ENCODE measurements at places on chromosomes 5 and 9. TPM values are rescaled to one million over a fixed set of nuclear protein-coding genes. Genes with fewer than 3 reads are reported as not detected.

DNA sequence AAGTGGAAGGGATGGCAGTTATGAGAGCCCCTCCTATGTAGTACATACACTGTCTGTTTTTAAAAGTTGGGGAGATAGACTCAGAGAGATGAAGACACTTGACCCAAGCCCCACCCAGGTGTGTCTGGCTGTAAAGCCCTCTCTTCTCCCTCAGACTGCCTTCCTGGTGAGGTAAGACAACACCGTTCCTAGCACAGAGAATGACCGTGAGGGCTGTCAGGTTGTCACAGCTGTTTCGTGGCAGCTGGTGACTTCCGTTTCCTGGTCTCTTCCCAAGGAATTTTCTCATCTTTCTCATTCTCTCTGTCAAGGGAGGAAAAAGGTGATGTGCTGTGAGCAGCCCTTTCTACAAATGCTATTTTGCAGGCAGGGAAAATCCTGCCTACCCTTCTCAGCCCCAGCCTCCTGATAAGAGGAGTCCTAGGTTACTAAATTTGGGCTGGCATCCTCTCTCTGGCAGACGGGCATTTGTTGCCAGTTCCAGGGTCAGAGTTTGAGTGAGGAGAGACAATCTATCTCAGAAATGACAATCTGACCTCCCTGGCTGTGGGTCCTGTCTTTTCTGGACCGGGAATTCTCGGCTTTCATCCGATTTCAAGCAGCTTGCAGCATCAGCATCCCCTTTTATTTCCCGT, 263.5 kb upstream of the PANK3 start:
- peaks cover 19% of the 10 kb centered on the region for H3K27me3 ChIP-seq
- peaks cover 11% of the 10 kb centered on the region for H3K4me1 ChIP-seq
- H3K27ac ChIP-seq = no peak overlapping the region

- no peaks in the 10 kb centered on the region for H3K27me3 ChIP-seq
- peak overlapping the region; percentile 57 for H3K4me3 ChIP-seq
- peak; percentile 65 for DNase-seq
- peaks cover 70% of the 10 kb centered on the region for H3K4me1 ChIP-seq
- peaks cover 70% of the 10 kb centered on the region for H3K36me3 ChIP-seq
These were observed 47.4 kb downstream of the FNBP1 start for GRCh38 chr9:129995409-129996160.

DNA sequence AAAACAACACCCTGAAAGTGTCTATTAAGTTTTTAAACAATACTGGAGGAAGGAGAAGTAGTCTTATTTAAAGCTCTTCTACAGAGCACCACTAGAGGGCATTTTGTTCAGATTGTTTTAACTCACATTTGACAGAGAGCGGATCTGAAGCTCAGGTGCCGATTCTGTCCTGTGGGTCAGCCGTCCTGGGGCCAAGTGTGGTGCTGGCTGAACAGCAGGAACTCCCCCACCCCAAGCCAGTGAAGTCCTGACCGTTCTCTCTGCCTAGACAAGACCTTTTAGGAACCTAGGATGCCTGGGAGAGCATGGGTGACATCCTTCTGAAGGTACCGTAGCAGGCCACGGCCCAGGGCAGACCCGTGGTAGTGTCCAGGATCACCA, 3.9 kb downstream of the EXOC3 start:
- no peaks in the 10 kb centered on the region for H3K27me3 ChIP-seq
- H3K4me3 ChIP-seq = no peak overlapping the region
- DNase-seq = no peak

DNA sequence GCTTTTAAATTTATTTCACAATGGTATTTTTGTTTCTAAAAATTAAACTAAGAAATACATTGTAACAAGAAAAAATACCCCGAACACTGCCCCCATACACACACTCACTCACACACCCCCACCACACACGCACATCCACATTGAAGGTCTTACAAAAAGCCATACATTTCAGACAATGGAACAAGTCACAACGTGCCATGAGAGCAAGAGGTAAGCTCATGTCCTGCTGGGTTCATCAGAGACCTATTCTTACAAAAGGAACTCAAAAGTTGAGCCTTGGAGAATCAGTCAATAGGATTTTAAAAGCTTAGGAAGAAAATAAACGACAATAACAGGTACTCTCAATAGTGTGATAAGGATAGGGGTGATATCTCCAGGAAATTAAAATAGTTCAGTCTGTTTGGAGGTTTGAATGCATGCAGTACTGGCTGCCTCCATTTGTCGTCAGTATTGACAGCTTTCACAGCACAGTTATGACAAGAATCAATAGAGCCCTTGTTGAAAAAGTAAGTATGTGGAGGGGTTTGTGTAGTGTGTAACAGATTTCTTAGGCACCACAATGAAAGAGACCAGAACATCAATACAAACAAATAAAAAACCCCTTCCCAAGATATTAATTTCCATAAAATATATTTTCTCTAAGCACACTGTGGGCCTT, 1826.2 kb upstream of the CDH6 start:
- no peaks in the 10 kb centered on the region for H3K27me3 ChIP-seq
- H3K4me3 ChIP-seq = no peak overlapping the region
- no peaks in the 10 kb centered on the region for H3K4me1 ChIP-seq
- H3K36me3 ChIP-seq = no peaks in the 10 kb centered on the region

DNA sequence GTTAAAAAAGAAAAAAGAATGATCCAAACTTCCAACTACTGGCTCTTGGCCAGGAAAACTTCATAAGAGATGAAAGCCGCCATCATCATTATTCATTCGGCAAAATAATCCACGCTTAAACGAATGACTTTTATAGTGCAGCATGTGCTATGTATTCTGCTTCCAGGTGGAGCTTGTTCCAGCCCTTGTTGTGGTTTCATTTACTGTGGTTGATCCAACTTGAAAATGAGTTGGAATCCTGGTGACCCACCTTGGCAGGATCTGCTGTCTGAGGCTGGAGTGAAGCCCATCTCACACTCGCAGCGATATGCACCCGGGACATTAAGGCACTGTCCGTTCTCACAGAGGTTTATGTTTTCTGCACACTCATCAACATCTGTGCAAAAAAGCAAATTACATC, 209.6 kb downstream of the FBN2 start:
- H3K4me3 ChIP-seq = no peak overlapping the region
- no peaks in the 10 kb centered on the region for H3K36me3 ChIP-seq
- H3K27me3 ChIP-seq = peaks cover 3% of the 10 kb centered on the region
- no peak for DNase-seq
- no peaks in the 10 kb centered on the region for H3K4me1 ChIP-seq

GRCh38 chr9:109011231-109011671, 2.0 kb downstream of the CTNNAL1 start:
- peaks cover 25% of the 10 kb centered on the region for H3K4me1 ChIP-seq
- DNase-seq = no peak
- H3K4me3 ChIP-seq = no peak overlapping the region
- H3K36me3 ChIP-seq = no peaks in the 10 kb centered on the region

GRCh38 chr5:124671193-124671592, 75.2 kb downstream of the ZNF608 start:
- H3K4me3 ChIP-seq = no peak overlapping the region
- no peak for DNase-seq
- no peak overlapping the region for H3K27ac ChIP-seq
- H3K27me3 ChIP-seq = no peaks in the 10 kb centered on the region
- no peaks in the 10 kb centered on the region for H3K4me1 ChIP-seq

- no peaks in the 10 kb centered on the region for H3K27me3 ChIP-seq
- DNase-seq = peak; percentile 56
- H3K36me3 ChIP-seq = peaks cover 22% of the 10 kb centered on the region
- H3K4me1 ChIP-seq = peaks cover 52% of the 10 kb centered on the region
These were observed 38.8 kb downstream of the LPCAT1 start for GRCh38 chr5:1484730-1485578.

DNA sequence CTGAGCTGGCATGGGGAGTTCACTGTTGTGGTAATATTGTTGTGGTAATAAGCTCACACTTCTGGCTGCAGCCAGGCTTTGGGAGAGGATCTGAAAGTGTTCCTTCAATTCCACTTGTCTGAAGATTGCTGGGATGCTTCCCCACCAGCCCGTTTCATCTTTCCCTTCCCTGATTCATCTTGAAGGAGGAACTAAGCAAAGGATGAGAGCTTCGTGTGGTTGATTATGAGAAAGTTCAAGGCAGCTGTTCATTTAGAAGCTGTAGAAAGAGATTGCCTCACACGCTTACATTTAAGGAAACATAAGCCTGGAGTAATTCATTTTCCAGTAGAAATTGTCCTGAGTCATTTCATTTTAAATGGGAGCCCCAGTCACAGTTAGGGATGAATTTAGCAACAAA, 122.4 kb upstream of the GAS1 start:
- no peak for DNase-seq
- H3K36me3 ChIP-seq = no peaks in the 10 kb centered on the region
- H3K4me3 ChIP-seq = no peak overlapping the region
- no peak overlapping the region for H3K27ac ChIP-seq

DNA sequence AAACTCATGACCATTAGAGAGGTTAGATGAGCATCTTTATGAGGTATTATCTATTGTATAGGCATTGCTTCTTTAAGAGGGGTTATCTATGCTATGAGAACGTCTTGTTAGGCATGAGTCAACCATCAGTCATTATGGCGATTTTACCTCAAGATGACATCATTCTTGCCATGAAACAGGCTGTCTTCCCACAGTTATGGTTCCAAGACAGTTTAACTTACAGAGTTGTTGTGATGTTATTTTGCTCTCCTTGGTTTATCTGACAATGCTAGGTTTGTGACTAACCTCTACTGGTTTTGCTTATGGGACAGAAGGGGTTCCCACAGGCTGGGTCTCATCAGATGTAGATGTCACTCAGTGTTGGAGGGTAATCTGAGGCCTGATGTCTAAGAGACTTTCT, 1864.7 kb upstream of the ACO1 start:
- no peaks in the 10 kb centered on the region for H3K4me1 ChIP-seq
- no peak overlapping the region for H3K4me3 ChIP-seq
- no peaks in the 10 kb centered on the region for H3K36me3 ChIP-seq
- no peak overlapping the region for H3K27ac ChIP-seq
- no peak for DNase-seq

GRCh38 chr5:139296862-139297326, 3.4 kb downstream of the MATR3 start:
- no peak for DNase-seq
- H3K27ac ChIP-seq = peak overlapping the region; percentile 62
- H3K4me3 ChIP-seq = peak overlapping the region; percentile 99
- no peaks in the 10 kb centered on the region for H3K27me3 ChIP-seq
- peaks cover 49% of the 10 kb centered on the region for H3K36me3 ChIP-seq

GRCh38 chr5:31471040-31471439, 60.9 kb downstream of the DROSHA start:
- H3K4me1 ChIP-seq = no peaks in the 10 kb centered on the region
- DNase-seq = no peak
- peaks cover 57% of the 10 kb centered on the region for H3K36me3 ChIP-seq
- no peak overlapping the region for H3K27ac ChIP-seq

DNA sequence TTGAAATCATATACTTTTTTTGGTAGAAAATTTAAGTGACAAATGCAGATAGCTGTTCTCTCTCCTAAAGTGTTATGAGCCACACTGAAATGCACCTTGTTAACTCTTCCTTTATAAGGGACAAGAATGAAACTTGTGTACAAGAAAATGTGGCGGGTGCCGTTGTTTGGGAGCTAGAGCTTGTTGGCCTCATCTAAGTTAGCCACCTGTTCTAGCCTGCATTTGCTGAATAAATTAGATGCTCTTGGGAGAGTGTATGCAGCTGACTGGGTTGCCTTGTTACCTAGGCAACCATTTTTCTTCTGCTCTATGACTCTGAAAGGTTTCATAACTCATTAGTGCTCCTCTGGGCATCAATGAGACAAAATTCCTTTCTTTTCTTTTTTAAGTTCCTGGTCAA, 174.3 kb downstream of the TAF11L14 start:
- DNase-seq = no peak
- no peak overlapping the region for H3K27ac ChIP-seq
- H3K4me1 ChIP-seq = no peaks in the 10 kb centered on the region

DNA sequence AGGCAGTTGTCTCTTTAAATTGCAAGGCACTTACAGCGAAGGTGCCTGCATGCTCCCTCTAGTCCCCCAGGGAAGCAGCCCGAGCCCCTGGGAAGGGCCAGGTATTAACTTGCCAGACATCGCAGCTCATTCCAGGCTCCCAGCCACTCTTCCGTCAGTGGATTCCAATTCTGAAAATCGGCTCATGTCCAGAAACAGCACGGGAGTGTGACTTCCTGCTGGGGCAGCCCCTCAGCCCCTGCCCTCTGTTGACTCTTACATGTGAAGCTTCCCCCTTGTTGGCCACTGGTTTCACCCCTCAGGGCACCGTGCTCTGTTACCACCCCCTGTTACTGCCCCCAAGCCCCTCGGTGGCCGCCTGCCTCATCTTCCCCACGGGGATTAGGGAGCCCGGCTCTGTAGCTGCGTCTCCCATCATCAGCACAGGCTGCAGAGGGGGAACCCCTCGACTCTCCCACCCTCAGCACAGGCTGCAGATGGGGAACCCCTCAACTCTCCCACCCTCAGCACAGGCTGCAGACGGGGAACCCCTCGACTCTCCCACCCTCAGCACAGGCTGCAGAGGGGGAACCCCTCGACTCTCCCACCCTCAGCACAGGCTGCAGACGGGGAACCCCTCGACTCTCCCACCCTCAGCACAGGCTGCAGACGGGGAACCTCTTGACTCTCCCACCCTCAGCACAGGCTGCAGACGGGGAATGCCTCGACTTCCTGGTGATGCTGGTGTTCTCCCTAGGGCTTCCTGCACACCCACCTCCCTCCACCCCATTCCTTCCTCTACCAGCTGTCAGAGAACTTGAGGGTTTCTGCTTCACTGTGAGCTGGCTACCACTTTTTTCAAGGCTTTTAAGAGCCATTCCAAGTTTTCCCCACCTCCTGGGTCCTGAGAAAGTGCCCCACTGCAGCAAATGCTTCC, 11.1 kb upstream of the CACNA1B start:
- no peaks in the 10 kb centered on the region for H3K4me1 ChIP-seq
- no peak overlapping the region for H3K4me3 ChIP-seq
- no peak overlapping the region for H3K27ac ChIP-seq
- no peak for DNase-seq

DNA sequence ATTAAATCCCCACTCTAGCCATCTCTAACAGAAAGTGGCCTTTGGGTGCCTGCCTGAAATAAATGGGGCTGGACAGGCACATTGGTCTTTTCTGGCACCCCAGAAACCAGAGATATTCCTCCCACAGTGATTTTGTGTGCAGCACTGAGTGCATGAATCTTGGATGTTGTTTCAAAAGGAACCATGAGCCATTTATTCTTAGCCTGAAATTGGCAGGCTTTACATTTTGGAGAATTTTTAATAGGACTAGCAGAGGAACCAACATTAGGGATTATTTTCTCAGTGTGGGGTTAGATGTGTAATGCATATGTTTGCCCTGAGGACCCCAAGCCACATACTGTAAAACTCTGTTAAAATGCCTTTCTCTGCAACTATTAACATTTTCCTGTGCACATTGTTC, 451.3 kb downstream of the NFIB start:
- H3K27ac ChIP-seq = no peak overlapping the region
- DNase-seq = no peak
- H3K4me3 ChIP-seq = no peak overlapping the region

DNA sequence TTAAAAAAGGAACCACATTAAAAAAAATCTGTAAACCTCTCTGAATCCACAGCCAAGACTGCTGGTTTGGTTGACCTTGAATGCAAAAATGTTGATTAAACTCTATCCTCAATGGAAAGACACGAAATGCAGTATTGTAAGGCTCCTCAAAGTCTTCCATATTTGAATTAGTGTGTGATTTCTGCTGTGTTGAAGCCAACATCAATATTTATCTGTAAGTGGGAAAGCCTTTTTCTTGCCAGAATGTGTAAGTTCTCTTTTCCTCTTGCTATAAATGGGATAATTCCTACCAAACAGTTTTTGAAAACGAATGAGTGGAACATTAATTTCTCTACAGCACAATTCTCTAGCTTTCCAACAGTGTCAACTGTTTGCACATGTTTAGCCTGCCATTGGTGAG, 422.1 kb upstream of the TNC start:
- no peak overlapping the region for H3K4me3 ChIP-seq
- H3K27me3 ChIP-seq = peaks cover 10% of the 10 kb centered on the region
- no peak for DNase-seq
- no peak overlapping the region for H3K27ac ChIP-seq

The GNA14 gene
- total RNA-seq = not detected

The ARHGEF39 gene
- 19.9 TPM for total RNA-seq

All from activated CD8-positive, alpha-beta T cell treated with anti-CD3 and anti-CD28 coated beads for 36 hours (primary cell).